Activated effector memory CD4-positive, alpha-beta T cell treated with anti-CD3 and anti-CD28 coated beads, Interleukin-2, amount 50 U/mL, for 16 hours (primary cell): ENCODE measurements at places on chromosomes 11 and 22.

GRCh38 chr11:66100272-66101065 lies 30.4 kb downstream of the PACS1 start:
- DNase-seq: peak; percentile 85

- no peak for DNase-seq
These were observed 17.0 kb downstream of the SLC22A12 start for GRCh38 chr11:64608046-64608445.

DNA sequence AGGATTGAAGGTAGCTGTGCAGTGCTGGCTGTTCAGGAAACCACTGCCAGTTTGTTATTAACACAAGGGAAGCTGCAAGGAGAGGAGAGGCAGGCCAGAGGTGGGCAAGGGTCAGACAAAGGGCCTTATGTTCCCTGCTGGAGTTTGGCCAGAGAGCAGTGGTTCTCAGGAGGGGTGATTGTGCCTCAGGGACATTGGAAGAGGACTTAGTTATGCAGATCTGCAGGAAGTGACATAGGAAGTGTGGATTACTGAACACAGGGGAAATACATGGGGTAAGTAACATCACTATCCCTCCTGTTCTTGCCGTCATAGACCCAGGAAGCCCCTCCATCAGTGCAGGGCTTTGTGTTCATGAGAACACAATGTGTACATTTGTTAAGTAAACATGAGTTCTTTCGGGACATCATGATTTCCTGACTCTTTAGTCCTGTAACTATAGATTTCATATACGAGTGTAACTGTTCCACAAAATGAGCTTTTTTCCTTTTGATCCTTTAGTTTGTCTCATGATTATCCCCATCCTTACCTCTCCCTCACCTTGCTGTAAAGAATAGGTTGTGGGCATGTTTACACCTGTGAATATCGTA lies 5.9 kb downstream of the SRRD start:
- DNase-seq: no peak

GRCh38 chr22:44179196-44179988 lies 1.3 kb upstream of the PARVG start:
- DNase-seq: no peak

DNA sequence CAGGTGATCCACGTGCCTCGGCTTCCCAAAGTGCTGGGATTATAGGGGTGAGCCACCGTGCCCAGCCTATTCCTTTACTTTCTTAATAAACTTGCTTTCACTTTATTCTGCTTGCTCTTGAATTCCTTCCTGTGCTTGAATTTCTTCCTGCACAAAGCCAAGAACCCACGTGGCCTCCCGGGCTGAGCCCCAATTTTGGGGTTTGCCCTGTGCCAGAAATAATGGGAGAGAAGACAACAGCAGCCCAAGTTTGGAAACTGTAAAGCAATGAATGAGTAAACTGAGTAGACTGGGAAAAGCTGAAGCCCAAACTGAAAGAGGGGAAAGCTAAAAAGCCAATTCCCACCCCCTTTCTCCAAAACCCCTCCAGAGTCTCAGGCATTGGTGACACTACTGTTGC lies 136.4 kb downstream of the NECTIN1 start:
- no peak for DNase-seq

DNA sequence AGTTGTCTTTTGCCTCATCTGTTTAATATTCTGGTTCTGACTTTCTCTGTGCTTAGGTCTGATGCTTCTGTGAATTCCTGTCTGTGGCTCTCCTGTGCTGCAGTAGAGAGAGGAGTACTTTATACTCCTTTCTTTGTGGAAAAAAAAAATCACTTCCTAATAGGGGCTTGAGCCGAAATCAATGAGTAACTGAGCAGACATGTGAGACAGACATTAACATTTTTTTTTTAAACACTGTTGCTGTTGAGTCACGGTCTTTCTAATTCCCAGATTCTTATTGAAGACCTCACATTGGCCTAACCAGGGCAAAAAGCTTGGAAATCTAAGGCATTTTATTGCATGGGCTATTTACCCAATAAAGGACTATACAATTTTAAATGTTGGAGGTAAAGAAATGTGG lies 86.1 kb downstream of the GRM5 start:
- DNase-seq: no peak

- no peak for DNase-seq
These were observed 67.5 kb upstream of the AMOTL1 start for GRCh38 chr11:94700622-94701021.

DNA sequence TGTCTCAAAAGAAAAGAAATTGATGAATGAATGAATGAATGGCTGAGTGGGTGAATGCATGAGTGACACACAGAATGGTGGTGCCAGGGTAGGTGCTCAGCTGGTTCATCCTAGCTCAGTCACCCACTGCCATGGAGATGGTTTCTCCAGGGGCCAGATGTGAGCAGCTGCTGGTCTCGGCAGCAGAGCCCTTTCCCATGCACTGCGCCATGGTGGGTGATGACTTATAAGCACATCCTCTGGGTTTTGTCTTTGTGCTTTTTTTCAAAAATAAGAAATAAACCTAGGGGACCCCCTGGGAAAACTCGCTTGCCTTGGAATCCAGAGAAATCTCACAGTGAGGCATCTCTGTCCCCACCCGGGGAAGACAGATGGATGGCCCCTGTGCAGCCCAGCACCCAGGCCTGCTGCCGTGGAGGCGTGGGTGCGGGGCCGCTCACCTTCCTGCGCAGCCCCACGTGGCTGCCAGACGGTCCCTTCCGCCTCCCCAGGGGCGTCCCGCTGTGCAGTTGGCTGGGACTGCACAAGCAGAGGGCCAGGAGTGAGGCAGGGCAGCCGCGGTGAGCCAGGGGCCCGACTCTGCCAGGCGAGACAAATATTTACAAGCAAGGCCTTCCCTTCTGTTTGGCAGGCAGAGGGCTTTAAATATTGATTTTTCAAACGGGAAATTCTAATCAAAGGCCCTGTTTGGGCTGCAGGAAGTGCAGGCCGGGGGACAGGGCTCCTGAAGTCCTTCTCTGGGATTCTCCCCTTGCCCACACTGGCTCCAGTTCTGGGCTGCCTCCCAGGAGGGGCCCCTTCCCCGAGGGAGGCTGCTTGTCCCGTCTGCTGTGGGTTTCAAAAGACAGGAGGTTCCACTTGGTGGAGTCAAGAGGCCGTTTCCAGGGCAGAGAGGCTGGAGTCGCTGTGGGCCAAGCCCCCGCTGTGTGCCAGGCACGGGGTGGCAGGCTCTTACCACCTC lies 24.3 kb downstream of the MPPED1 start:
- peak; percentile 30 for DNase-seq

- no peak for DNase-seq
These were observed 46.0 kb upstream of the HIPK3 start for GRCh38 chr11:33211153-33211552.

DNA sequence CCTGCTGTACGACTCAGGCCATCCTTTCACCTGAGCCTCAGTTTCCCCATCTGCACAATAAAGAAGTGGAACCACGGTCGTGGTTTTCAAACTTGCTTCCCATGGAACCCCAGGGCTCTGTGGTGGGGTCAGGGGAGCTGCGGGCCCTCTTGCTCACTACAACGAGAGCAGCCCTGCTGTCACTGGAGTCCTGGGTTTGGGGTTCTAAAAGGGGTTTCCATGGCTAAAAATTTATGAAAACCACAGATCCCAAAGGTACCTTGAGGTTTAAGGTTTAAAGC lies 45.4 kb upstream of the CARS1 start:
- DNase-seq: no peak

- DNase-seq: peak; percentile 69
These were observed 12.8 kb downstream of the PMM1 start for GRCh38 chr22:41576877-41577276.

DNA sequence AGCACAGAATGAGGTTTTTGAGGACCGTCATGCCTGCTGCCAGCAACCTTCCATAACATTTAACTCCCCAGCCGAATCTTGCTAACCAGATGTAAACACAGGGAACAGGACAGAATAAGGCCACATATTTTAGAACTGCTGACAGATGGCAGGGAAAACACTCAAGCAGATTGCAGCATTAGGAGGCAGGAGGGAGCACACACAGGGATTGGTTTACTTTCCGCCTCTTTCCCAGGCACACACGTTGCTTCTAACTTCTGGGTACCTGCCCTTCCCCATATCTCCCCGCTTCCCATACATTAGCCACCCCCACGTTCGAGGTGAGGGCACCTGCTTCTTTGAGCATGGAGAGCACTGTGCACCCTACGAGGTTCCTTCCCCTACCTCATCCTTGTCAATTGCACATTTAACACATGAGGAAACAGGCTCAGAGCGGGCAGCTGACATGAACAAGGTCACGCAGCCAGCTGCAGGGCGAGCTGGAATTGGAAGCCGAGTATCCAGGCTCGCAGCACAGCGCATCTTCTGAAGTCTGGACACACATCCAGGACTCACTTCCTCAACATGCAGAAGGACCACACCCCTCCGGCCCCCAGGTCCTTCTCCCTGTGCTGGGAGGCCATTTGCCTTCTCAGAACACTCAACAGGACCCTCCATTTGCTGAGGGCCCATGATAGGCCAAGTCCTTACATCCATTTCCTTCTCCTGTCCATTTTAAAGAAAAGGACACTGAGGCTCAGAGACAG lies 18.7 kb downstream of the ASPHD2 start:
- no peak for DNase-seq

DNA sequence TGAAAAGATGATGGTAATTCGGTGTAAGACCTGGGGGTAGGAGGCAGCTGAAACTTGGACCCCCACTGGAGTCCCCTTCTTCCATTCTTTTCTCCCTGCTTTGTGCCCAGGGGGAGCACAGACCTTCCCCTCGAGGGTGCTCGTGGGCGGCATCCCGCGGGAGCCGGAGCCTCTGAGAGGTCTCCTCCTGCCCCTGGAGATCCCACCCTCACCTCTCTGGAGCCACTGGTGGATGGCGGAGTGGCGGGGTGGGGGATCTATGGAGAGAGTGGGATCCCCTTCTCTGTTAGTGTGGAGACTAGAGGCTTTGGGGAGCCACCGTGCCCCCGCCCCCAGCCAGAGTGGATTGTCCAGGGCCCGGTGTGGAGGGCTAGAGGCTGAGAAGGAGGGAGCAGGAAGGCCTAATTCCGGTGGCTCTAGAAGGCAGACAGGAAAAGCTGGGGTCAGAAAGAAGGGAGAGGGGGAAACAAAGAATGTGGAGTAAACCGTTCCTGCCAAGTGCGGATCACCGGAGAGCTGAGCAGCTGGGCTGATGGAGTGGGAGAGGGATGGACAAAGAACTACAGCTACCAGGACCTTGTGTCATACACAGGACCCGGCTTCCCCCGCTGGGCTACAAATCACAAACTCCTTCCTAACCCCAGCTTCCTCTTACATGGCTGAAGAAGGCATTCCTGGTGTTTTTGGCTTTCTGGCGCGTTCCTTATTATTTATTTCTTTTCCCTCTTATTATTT lies 41.9 kb downstream of the KCNJ1 start:
- DNase-seq: no peak

DNA sequence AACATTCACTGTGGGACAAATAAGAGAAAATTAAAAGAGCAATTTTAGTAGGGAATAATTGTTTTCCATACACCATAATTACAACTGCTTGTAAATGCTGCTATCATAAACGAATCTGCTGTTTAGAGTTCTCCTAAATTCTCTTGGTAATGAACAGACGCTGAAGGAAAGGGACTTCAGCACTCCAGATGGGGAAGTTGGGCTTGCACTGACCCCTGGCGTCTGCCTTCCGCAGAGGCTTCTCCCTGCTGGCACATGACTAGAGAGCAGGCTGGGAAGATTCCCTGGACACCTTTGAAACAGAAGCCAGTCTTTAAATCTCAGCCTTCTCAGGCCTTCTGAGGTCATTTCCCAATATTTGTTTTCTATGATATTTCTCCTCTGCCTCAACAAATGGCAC lies 84.1 kb downstream of the NXPE2 start:
- DNase-seq: no peak

GRCh38 chr11:3178349-3178748 lies 13.2 kb upstream of the OSBPL5 start:
- DNase-seq: no peak

GRCh38 chr11:61679296-61679695 lies 895 bp upstream of the DAGLA start:
- no peak for DNase-seq

GRCh38 chr11:11401960-11402535 lies 49.0 kb upstream of the CSNK2A3 start:
- DNase-seq: no peak

DNA sequence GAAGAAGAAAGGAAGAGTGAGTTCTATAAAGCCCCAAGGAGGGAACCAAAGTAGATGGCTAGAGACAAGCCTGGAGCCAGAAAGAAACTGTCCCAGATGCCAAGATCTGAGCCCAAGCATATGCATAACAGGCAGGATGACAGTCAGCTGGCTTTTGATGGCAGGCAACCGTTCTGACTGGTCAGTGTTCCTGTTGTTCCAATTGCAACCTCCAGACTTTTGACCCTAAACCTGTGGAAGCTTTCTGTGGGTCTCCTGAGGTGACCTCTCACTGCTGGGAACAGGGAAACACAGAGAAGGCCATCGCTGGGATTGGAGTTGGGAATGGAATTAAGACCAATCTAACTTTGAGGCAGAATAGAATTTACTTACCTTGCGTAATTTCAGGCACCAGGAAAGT lies 21.6 kb upstream of the NNMT start:
- no peak for DNase-seq

- DNase-seq: no peak
These were observed 38.4 kb upstream of the HORMAD2 start for GRCh38 chr22:30041881-30042280.

DNA sequence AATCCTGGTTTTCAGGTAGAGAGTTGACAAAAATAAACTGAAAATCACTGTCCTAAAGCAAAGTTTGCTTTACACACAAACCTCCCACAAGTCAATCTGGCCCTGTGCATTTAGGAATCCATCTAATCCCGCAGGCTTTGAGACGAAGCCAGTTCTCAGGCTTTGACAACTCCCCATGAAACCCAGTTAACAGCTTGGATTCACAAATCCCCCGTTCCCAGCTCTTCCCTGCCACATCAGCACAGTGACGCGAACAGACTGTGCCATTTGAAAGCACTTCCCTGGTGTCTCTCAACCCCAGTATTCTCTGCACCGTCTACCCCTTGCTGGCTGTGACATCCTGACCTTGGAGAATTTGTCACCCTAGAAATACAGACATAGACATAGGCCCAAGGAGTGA lies 117.8 kb downstream of the OPCML start:
- no peak for DNase-seq

- DNase-seq: no peak
These were observed 66.1 kb upstream of the ARHGAP20 start for GRCh38 chr11:110778343-110778742.

- DNase-seq: no peak
These were observed 856.4 kb downstream of the LRRC4C start for GRCh38 chr11:40602866-40603552.

GRCh38 chr11:32840587-32840986 lies 10.9 kb downstream of the PRRG4 start:
- no peak for DNase-seq

GRCh38 chr11:130604606-130605005 lies 156.2 kb downstream of the ADAMTS15 start:
- DNase-seq: no peak

DNA sequence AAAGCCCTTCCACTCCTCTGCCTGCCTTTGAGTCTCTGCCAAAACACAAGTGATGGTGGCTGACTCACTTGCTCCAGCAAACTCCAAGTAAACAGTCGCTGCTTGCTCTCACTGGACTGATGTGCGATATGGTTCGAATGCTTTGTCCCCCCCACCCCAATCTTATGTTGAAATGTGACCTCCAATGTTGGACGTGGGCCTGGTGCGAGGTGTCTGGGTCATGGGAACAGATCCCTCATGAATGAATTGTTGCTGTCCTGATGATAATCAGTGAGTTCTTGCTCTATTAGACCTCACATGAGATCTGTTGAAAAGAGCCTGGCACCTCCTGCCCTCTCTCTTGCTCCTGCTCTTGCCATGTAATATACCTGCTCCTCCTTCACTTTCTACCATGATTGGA lies 747.9 kb downstream of the OPCML start:
- no peak for DNase-seq
